ENCODE measurements at places on chromosomes 3 and 15. TPM values are rescaled to one million over a fixed set of nuclear protein-coding genes. Genes with fewer than 3 reads are reported as not detected.

ZNF80 gene
- total RNA-seq: 0.04 TPM

EOMES gene
- 0.18 TPM for total RNA-seq

STAC gene
- 36.5 TPM for total RNA-seq

PARP16 gene
- total RNA-seq: 9.0 TPM

IMPG2 gene
- 1.3 TPM for total RNA-seq

TRPM1 gene
- not detected for total RNA-seq

GRCh38 chr3:192121923-192122322 lies 605.4 kb downstream of the FGF12 start:
- no peaks in the 10 kb centered on the region for H3K4me1 ChIP-seq
- H3K27ac ChIP-seq: no peak overlapping the region
- H3K27me3 ChIP-seq: no peaks in the 10 kb centered on the region

DNA sequence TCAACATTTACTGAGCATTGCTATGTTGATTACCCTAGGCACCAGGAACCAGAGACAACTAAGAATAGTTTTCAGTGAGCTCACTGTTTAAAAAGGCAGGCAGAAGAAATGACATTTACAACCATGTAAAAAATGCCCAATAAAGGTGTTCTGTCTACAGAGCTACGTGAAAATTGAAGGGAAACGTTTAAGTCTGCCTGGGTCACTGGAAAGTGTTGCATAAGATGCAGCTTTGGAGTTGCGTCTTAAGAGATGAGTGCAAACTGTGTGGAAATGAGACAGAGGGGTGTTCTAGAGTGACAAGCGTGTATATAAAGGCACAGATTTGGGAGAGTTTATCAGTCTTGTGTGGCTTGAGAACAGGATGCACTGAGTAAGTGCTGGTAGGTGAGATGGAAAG lies 278.7 kb upstream of the GOLGA6L4 start:
- H3K36me3 ChIP-seq: peaks cover 14% of the 10 kb centered on the region
- H3K27ac ChIP-seq: no peak overlapping the region
- no peak overlapping the region for H3K4me3 ChIP-seq
- no peak for DNase-seq

- H3K27me3 ChIP-seq: no peaks in the 10 kb centered on the region
- H3K27ac ChIP-seq: no peak overlapping the region
- DNase-seq: no peak
- H3K36me3 ChIP-seq: no peaks in the 10 kb centered on the region
- no peak overlapping the region for H3K4me3 ChIP-seq
Measured at GRCh38 chr3:182451871-182452270, 341.4 kb upstream of the ATP11B start.
